Stomach (tissue), 19 donors: ENCODE measurements at places on chromosomes 3 and 15. TPM values are rescaled to one million over a fixed set of nuclear protein-coding genes. Genes with fewer than 3 reads are reported as not detected.

The UBA7 gene
- total RNA-seq = 63.6 TPM

The ITIH3 gene
- total RNA-seq = 1.1 TPM

The CRYGS gene
- 1.8 TPM for total RNA-seq

The DZIP1L gene
- 41.9 TPM for total RNA-seq

The GABRA5 gene
- 2.2 TPM for total RNA-seq

The ROPN1 gene
- not detected for total RNA-seq

The DOCK3 gene
- total RNA-seq = 2.3 TPM

The LSM3 gene
- total RNA-seq = 2.9 TPM

The FRMD5 gene
- total RNA-seq = 5.5 TPM

The MTHFS gene
- 31.0 TPM for total RNA-seq

The MAPKBP1 gene
- total RNA-seq = 39.7 TPM

The BUB1B gene
- total RNA-seq = 4.1 TPM

The CX3CR1 gene
- 0.43 TPM for total RNA-seq

The GOLGA8M gene
- not detected for total RNA-seq

The DUOX1 gene
- 64.2 TPM for total RNA-seq

The SCAMP5 gene
- 24.6 TPM for total RNA-seq

The TGM4 gene
- not detected for total RNA-seq

The TMEM207 gene
- total RNA-seq = not detected

The SRGAP3 gene
- 14.1 TPM for total RNA-seq

The LRRC2 gene
- total RNA-seq = 1.8 TPM

The CTXN2 gene
- total RNA-seq = 0.18 TPM

The FEZF2 gene
- not detected for total RNA-seq

The LOXL1 gene
- 14.0 TPM for total RNA-seq

The CD86 gene
- 6.6 TPM for total RNA-seq

The TICRR gene
- total RNA-seq = 3.5 TPM

The EIF4E3 gene
- 25.9 TPM for total RNA-seq

The SEMA5B gene
- 27.2 TPM for total RNA-seq

The CLDN16 gene
- not detected for total RNA-seq

The UROC1 gene
- not detected for total RNA-seq

The UNC13C gene
- 2.3 TPM for total RNA-seq

The CYP11A1 gene
- total RNA-seq = not detected

The GOLGA6L4 gene
- total RNA-seq = 8.8 TPM

The ZNF80 gene
- total RNA-seq = not detected

The AGBL1 gene
- not detected for total RNA-seq

The DTWD1 gene
- total RNA-seq = 45.0 TPM

The ZNF385D gene
- 7.2 TPM for total RNA-seq

The PRTG gene
- total RNA-seq = 12.3 TPM

The IGSF11 gene
- total RNA-seq = not detected

The CPN2 gene
- not detected for total RNA-seq

The REC114 gene
- not detected for total RNA-seq

The FBXW12 gene
- total RNA-seq = not detected

The NR2E3 gene
- 0.37 TPM for total RNA-seq

The GOLGA6B gene
- not detected for total RNA-seq
